Stimulated activated CD4-positive, alpha-beta T cell treated with anti-CD3 and anti-CD28 coated beads, TNF-alpha, amount 100 ng/mL, for 1 hour (primary cell): ENCODE measurements at places on chromosomes 3 and 15.

GRCh38 chr3:34504775-34505174 is 706.3 kb downstream of the PDCD6IP start:
- DNase-seq, result no peak

DNA sequence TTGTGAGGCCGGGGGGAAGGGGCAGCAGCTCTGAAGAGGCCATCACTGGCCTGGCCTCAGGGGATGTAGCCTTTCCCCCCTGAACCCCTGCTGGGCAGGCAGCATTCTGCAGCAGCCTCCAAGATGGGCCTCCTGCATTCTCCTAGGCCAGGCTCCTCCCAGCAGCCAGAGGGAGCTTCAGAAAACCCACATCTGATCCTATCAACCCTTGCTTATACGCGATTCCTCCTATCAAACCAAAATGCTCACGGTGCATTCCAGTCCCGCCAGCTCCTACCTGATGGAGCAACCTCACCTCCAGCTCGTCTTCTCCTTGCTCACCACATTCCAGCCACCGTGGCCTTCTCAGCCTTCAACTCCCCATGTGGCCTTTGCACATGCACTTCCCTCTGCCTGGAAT is 85.7 kb downstream of the MEGF11 start:
- no peak for DNase-seq

DNA sequence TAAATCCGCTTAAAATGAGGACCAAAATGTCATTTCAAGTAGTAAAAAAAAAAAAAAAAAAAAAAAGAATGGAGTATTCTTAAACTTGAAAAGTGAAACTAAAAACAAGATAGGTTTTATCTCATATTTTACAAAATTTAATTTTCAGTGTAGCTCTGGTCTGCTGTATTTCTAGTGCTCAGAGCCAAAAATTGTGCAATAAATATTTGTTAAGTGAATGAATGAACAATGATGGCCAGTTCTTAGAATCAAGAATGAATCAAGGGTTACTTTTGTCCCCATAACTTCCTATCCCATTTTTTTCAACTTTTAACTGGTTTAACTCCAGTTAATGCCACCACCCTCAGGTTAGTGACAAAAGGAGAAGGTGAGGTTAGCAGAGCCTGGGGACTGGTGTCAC is 214.4 kb downstream of the ABHD5 start:
- no peak for DNase-seq

DNA sequence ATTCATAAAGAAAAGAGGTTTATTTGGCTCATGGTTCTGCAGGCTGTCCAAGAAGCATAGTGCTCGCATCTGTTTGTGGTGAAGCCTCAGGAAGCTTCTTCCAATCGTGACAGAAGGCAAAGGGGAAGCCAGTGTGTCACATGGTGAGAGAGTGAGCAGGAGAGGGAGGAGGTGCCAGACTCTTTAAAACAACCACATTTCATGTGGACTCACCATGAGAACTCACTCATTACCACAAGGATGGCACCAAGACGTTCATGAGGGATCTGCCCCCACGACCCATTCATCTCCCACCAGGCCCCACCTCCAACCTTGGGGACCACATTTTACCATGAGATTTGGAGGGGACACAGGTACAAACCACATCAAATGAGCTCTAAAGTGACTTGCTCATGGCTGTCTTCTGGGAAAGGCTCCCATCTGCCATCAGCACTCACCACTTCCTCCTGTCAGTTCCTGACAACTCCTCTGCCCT is 327.3 kb upstream of the TLE3 start:
- no peak for DNase-seq

- DNase-seq, result no peak
These were observed 57.2 kb downstream of the SEC22A start for GRCh38 chr3:123258811-123259420.

- DNase-seq, result no peak
These were observed 33.6 kb downstream of the EAF1 start for GRCh38 chr3:15460891-15461531.

GRCh38 chr3:61650276-61650675 is 88.9 kb downstream of the PTPRG start:
- no peak for DNase-seq

GRCh38 chr3:156059950-156060501 is 60.4 kb upstream of the KCNAB1 start:
- no peak for DNase-seq
